ENCODE measurements at places on chromosomes 7 and 10. TPM values are rescaled to one million over a fixed set of nuclear protein-coding genes. Genes with fewer than 3 reads are reported as not detected.

CABCOCO1 gene
- total RNA-seq = 0.35 TPM

CPEB3 gene
- 11.4 TPM for total RNA-seq

TMEM60 gene
- 13.8 TPM for total RNA-seq

NT5C3A gene
- 15.6 TPM for total RNA-seq

IGF2BP3 gene
- total RNA-seq = not detected

GPER1 gene
- total RNA-seq = 6.9 TPM

EPHB6 gene
- total RNA-seq = 8.2 TPM

GRIFIN gene
- total RNA-seq = not detected

ACHE gene
- total RNA-seq = 5.4 TPM

EBF3 gene
- 6.9 TPM for total RNA-seq

GSTO2 gene
- 0.55 TPM for total RNA-seq

DNA sequence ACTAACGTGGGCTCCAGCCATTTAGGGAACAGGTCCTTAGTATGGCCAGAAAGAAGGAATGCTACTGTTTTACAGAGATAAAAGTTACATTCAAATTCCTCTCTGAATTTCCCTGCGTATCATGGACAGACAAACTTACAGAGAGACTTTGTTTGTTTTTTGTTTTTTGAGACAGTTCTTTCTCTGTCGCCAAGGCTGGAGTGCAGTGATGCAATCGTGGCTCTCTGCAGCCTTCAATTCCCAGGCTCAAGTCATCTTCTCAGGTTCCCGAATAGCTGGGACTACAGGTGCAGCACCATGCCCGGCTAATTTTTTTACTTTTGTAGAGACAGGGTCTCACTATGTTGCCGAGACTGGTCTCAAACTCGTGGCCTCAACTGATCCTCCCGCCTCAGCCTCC, 64.5 kb upstream of the MPP7 start:
- H3K27ac ChIP-seq = no peak overlapping the region
- DNase-seq = no peak
- no peak overlapping the region for H3K4me3 ChIP-seq
- no peaks in the 10 kb centered on the region for H3K4me1 ChIP-seq

GRCh38 chr10:85921789-85922188, 444.8 kb downstream of the GRID1 start:
- H3K27ac ChIP-seq = no peak overlapping the region
- no peaks in the 10 kb centered on the region for H3K36me3 ChIP-seq
- H3K4me3 ChIP-seq = no peak overlapping the region
- H3K4me1 ChIP-seq = peaks cover 19% of the 10 kb centered on the region
- no peaks in the 10 kb centered on the region for H3K27me3 ChIP-seq

DNA sequence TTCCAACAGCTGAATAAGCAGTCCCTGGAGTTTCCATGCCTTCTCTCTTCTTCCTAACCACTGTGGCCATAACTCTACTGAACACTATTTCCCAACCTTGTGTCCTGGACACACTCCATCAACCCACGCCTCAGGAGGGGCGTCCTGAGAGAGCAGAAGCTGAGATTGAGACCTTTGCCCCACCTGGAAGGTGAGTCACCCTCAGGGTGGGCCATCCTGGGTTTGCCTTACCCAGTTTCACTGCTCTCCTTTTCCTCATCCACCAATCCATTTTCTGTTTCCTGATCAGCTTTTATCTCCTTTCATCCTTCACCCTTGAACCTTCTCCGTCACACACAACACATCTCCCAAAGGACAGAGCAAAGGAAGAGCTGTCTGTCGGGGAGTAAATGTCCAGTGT, 91.4 kb downstream of the TMEM130 start:
- H3K27me3 ChIP-seq = no peaks in the 10 kb centered on the region
- no peak overlapping the region for H3K4me3 ChIP-seq
- H3K36me3 ChIP-seq = no peaks in the 10 kb centered on the region
- H3K27ac ChIP-seq = no peak overlapping the region
- DNase-seq = no peak
- H3K4me1 ChIP-seq = no peaks in the 10 kb centered on the region

DNA sequence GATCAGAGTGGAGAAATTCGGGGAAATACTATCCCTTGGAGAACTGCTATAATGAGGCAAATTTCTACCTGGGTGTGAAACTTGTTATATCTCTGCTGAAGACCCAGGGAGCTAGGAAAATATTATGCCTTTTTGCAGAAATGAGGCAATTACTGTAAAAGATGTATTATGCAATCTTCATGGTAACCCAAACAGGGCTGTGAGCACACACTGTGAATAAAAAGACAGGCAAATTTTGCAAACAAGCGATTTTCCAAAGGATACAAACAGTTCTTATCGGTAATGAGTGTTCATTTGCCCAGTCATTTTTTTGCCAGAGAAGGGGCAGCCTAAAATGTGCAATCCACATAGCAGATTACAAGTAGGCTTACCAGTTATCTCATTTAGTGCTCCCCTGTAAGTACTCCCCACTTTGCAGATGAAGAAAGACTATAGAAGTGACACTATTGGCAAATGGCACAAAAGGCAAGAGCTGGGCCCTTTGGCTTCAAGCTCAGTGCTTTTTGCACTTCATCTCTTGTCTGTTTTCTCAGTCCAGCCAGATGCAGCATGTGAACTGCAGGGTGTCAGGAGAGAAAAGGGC, 205.8 kb downstream of the HECW1 start:
- H3K4me1 ChIP-seq = no peaks in the 10 kb centered on the region
- no peak overlapping the region for H3K4me3 ChIP-seq
- H3K36me3 ChIP-seq = no peaks in the 10 kb centered on the region

DNA sequence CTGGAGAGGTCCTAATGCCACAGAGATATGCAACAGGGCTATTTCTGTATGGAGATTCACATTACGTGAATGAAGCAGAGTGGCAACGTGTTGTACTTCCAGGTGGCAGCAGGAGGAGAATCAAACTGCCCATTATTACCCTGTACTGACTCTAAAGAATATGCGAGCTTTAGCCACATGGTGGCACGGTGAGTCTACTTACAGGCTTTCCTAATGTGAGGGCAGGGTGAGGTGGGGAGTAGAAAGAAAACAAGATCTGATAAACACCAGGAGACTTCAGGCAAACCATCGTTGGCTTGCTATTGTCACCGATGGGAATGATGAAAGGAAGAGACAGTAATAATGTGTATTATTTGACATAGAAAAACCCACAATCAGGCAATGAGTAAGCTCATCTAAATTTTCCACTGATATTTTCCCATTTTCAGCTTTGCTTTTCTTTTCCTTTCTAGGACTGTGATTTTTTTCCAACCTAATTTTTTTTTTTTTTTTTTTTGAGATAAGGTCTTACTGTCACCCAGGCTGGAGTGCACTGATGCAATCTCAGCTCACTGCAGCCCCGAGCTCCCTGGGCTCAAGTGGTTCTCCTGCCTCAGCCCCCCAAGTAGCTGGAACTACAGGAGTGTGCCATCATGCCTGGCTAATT, 164.3 kb downstream of the BTAF1 start:
- H3K36me3 ChIP-seq = no peaks in the 10 kb centered on the region
- peaks cover 21% of the 10 kb centered on the region for H3K4me1 ChIP-seq
- peak; percentile 76 for DNase-seq
- H3K27me3 ChIP-seq = no peaks in the 10 kb centered on the region
- H3K4me3 ChIP-seq = no peak overlapping the region
- no peak overlapping the region for H3K27ac ChIP-seq

- H3K4me1 ChIP-seq = peaks cover 9% of the 10 kb centered on the region
- no peak overlapping the region for H3K27ac ChIP-seq
- H3K4me3 ChIP-seq = no peak overlapping the region
Observed at GRCh38 chr7:140402178-140402835, 1.6 kb upstream of the RAB19 start.

DNA sequence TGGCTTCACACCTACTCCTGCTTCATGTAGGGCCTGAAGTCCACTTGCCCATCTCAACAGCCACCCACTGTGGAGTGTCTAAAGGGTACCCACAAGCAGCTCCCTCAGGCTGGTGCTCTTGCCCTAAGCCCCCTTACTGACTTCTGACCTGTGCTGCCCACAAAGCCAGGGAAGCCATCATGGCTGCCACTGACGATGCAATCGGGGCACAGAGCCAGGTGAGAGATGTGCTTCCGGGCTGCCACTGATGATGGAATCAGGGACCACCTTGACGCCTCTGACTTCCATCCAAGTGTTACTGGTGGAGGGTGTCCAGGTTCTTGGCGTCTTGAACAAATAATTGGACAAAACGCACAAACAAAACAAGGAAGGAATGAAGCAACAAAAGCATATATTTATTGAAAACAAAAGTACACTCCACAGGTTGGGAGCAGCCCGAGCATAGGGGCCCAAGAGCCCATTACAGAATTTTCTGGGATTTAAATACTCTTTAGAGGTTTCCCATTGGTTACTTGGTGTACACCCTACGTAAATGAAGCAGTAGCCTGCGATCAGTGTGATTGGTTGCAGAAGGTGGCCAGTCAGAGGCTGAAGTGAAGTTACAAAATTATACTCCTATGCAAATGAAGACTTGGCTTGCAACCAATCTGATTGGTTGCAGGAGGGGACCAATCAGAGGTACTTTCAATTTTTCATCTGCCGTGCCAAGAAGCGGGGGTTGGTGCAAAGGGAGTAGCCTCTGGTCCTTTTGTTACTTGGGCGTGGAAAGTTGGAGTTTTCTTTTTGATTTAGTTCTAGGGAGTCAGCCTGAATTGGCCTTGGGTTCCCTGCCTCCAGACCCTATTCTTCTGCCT, 4.5 kb downstream of the CPA2 start:
- no peak overlapping the region for H3K4me3 ChIP-seq
- H3K27ac ChIP-seq = no peak overlapping the region
- H3K4me1 ChIP-seq = no peaks in the 10 kb centered on the region

- no peaks in the 10 kb centered on the region for H3K27me3 ChIP-seq
- no peaks in the 10 kb centered on the region for H3K4me1 ChIP-seq
- peak within 1 kb of the TSS; percentile 92 for H3K4me3 ChIP-seq
Observed at GRCh38 chr7:80134536-80135308, at the start of gene GNAI1. GNAI1 (plus strand) TSS chr7:80134831; CDS start chr7:80135161, 330 bp downstream.

DNA sequence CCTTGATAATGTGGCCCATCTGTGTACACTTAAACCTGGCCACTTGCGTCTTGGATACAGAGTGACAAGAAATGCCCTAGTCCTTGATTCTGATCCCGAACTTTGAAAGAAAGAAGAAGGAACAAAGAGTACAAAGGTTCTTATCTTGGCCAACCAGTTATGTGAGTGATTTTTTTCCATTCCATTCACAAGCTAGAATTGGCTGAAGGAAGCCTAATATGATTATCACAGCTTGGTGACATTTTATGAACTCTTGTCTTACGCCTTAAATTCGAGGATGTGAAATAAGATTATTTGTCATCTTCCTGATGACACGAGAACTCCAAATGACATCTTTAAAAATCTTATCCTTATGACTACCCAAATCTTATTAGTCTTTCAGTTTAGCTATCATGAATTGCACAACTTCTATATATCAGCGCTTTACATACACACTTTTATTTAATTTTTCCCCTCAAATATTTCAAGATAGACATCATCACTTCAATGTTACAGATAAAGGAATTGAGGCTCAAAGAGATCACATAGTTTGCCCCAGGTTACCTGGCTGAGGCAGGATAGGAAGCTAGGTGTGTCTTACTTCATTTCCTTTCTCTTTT, 13.0 kb upstream of the SP4 start:
- H3K36me3 ChIP-seq = no peaks in the 10 kb centered on the region
- H3K4me3 ChIP-seq = no peak overlapping the region
- no peak overlapping the region for H3K27ac ChIP-seq
- no peaks in the 10 kb centered on the region for H3K27me3 ChIP-seq
- H3K4me1 ChIP-seq = no peaks in the 10 kb centered on the region

GRCh38 chr10:68342909-68343516, 10.3 kb upstream of the PBLD start:
- H3K36me3 ChIP-seq = peaks cover 71% of the 10 kb centered on the region
- H3K27ac ChIP-seq = no peak overlapping the region
- no peaks in the 10 kb centered on the region for H3K4me1 ChIP-seq
- no peak for DNase-seq
- no peaks in the 10 kb centered on the region for H3K27me3 ChIP-seq
- no peak overlapping the region for H3K4me3 ChIP-seq

- no peak for DNase-seq
- H3K4me3 ChIP-seq = no peak overlapping the region
Observed at GRCh38 chr10:50522908-50523307, 100.8 kb downstream of the SGMS1 start.

GRCh38 chr10:102629661-102630614, 14.3 kb upstream of the TRIM8 start:
- DNase-seq = no peak
- no peaks in the 10 kb centered on the region for H3K4me1 ChIP-seq
- H3K27me3 ChIP-seq = no peaks in the 10 kb centered on the region
- H3K4me3 ChIP-seq = no peak overlapping the region
- H3K36me3 ChIP-seq = no peaks in the 10 kb centered on the region
- peak overlapping the region; percentile 83 for H3K27ac ChIP-seq

- H3K27ac ChIP-seq = no peak overlapping the region
- no peak for DNase-seq
- no peaks in the 10 kb centered on the region for H3K4me1 ChIP-seq
- H3K27me3 ChIP-seq = no peaks in the 10 kb centered on the region
Observed at GRCh38 chr7:142097571-142097970, 13.9 kb upstream of the MGAM2 start.

- no peaks in the 10 kb centered on the region for H3K36me3 ChIP-seq
- H3K4me3 ChIP-seq = no peak overlapping the region
- no peak overlapping the region for H3K27ac ChIP-seq
- H3K27me3 ChIP-seq = no peaks in the 10 kb centered on the region
Observed at GRCh38 chr7:120373174-120373573, 100.2 kb downstream of the KCND2 start.

DNA sequence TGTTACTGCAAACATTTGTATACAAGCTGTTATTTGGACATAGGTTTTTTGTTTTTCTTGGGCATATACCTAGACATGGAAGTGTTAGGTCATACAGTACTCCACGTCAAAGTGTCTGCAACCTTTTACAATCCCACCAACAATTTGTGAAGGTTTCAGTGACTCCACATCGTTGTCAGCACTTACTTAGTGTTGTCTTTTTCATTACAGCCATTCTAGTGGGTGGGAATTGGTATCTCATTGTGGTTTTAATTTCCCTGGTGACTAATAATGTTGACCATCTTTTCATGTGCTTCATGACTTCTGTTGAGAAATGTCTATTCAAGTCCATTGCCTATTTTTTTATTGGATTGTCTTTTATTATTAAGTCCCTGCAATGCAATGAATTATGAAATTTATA, 95.0 kb downstream of the UBE3C start:
- no peak overlapping the region for H3K27ac ChIP-seq
- H3K36me3 ChIP-seq = peaks cover 35% of the 10 kb centered on the region
- no peaks in the 10 kb centered on the region for H3K4me1 ChIP-seq
- H3K27me3 ChIP-seq = no peaks in the 10 kb centered on the region
- DNase-seq = no peak

DNA sequence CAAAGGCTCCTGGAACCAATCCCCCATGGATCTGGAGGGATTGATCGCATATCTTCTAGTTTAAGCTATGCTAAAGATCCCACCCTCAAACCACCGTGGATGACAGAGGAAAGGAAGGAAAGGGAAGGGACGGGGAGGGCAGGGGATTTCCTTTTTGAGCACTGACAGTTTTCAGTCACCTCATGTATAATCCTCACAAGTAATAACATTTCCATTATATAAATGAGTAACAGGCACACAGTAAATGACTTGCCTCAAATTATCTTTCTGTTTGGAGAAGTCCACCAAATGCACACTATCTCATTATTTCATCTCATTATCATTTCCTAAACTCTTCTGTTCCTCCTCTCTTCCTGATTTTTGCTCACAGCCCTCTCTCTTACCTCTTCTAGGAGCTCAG, 127.1 kb upstream of the AOAH start:
- no peak overlapping the region for H3K27ac ChIP-seq
- no peak for DNase-seq
- no peaks in the 10 kb centered on the region for H3K36me3 ChIP-seq
- no peaks in the 10 kb centered on the region for H3K27me3 ChIP-seq

GRCh38 chr7:133339772-133340171, 86.9 kb downstream of the EXOC4 start:
- H3K27ac ChIP-seq = no peak overlapping the region
- DNase-seq = no peak
- H3K36me3 ChIP-seq = no peaks in the 10 kb centered on the region
- peaks cover 2% of the 10 kb centered on the region for H3K4me1 ChIP-seq
- H3K27me3 ChIP-seq = no peaks in the 10 kb centered on the region
- H3K4me3 ChIP-seq = no peak overlapping the region

Measured in right atrium auricular region (tissue), 2 donors.